ENCODE measurements at places on chromosomes 3 and 15.

DNA sequence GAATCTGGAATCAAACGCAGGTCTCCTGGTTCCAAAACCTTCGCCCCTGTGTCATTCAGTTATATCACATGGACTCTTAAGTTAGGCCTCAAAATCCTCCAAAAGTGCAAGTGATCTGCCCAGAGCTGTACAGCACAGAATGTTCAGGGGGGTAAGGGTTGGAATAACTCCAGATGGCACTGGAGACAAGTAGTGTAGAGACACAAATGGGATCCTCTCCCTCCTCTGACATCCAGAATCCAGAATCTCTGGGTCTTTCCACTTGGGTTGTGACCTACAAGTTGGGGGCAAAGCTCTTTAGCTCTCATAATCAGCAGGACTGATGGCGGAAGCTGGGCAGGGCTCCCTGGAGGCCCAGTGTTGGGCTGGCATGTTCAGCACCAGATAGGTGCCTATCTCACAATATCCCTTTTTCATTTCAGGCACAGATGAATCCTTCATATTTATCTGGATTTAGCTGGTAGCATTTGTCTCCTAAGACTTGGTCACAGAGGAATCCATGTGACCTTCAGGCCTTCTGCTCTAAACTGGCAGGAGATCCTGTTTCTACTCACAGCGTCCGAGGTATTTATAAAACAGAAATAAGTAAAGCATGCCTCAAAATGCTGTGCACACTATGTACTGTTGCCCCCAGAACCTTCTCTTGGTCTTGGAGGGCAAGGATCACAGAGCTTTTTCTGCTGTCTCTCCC lies 15.4 kb downstream of the ABHD2 start:
- no peak for DNase-seq

DNA sequence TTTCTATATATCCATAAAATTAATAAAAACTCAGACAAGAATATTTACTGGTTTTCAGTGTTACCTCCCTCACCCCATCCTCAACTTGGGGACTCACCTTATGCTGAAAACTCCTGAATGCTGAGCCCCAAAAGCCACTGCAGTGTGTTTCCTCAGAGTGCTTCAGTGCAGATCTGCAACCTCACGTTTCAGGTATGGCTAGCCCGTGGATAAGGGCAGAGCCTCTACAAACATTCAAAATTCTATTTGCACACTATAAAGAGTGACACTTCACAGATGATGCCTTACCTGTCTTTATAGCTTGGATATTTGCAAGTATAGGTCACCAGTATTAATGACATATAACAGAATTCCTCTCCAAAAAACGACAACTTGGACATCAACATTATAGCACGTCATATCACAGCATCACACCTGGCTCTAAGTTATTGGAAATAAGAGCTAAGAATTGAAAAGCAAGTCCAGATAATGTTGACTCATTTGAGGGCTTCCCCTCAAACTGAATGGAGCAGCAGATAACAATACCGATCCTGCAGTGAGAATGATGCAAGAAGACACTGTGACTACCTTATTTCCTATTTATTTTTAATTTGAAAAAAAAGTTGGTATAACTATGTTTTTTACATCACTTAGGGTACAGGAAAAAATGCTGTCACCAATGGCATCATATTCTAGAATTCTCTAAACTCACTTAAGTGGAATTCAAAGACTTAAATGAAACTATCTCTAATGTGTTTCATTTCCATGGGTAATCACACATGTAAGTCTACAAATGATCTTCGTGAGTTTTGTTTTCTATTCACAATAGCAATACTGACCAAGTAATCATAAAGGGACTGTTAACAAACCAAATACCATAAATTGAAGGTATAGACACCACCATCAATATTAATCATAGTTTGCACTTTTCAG lies 40.7 kb upstream of the RSL24D1 start:
- DNase-seq, result no peak

GRCh38 chr15:61025308-61025707 lies 203.8 kb downstream of the RORA start:
- DNase-seq, result no peak

GRCh38 chr3:123798550-123798949 lies 85.6 kb downstream of the MYLK start:
- DNase-seq, result no peak

GRCh38 chr3:29697989-29698388 lies 417.1 kb downstream of the RBMS3 start:
- no peak for DNase-seq

DNA sequence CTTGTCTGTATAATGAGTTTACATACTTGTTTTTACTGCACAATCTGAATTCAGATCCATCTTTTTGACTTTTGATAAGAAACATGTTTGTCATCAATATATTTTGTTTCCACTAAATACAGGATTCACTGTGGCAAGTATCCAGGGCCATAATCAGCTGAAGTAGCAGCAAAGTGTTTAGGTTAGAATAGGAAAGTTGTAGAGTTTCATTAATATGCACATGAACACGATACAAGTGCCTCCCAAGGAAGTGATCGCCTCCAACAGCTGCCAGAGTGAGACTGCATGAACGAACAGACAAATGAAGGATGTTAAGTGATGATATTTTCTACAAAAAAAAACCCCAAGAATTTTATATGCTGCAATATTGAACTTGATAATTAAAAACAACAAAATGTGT lies 204.3 kb downstream of the TBL1XR1 start:
- no peak for DNase-seq

- DNase-seq, result peak; percentile 53
These were observed 21.9 kb downstream of the LTF start for GRCh38 chr3:46442576-46443530.

DNA sequence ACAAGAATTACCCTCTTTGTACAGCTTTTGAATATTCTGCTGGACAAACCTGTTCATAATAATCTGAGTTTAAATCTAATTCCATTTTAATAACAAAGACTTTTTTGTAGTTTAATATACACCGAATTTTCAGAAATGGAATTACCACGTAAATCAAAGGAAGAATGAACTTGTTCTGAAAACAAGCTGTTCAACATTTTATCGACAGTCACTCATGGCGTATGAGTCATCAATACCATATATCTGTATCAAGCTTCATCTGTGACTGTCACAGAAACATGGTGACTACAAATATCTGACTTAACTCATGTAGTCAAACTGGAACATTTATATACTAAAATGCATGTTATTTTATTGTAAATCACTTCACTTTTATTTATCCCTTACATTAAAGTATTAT lies 90.0 kb downstream of the EFL1 start:
- DNase-seq, result no peak

DNA sequence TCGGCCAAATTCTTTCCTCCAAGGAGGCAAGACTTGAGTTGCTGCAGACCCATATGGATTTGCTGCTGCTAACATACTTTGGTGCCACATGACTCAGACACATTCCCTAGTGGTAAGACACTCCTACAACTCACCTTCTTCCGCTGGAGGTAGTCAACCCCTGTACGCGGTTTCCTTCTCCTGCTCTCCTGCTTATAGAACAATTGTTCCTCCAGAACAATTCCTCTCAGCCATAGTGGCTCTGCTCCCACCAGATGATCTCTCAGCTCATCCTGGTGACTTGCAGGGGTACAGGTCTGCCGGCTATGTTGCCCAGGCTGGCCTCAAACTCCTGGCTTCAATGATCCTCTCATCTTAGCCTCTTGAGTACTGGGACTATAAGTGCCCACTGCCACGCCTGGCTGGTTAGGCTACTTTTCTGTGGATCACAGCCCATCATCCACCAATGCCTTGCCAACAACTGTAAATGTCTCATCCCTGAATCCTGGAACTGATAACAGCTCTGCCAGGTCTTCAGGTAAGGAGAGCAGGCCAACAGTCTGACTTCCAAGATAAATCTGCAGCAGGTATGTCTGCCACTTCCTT lies 2.4 kb upstream of the CXCR6 start:
- DNase-seq, result no peak

- DNase-seq, result no peak
These were observed 27.2 kb upstream of the TNFSF10 start for GRCh38 chr3:172550347-172550943.

DNA sequence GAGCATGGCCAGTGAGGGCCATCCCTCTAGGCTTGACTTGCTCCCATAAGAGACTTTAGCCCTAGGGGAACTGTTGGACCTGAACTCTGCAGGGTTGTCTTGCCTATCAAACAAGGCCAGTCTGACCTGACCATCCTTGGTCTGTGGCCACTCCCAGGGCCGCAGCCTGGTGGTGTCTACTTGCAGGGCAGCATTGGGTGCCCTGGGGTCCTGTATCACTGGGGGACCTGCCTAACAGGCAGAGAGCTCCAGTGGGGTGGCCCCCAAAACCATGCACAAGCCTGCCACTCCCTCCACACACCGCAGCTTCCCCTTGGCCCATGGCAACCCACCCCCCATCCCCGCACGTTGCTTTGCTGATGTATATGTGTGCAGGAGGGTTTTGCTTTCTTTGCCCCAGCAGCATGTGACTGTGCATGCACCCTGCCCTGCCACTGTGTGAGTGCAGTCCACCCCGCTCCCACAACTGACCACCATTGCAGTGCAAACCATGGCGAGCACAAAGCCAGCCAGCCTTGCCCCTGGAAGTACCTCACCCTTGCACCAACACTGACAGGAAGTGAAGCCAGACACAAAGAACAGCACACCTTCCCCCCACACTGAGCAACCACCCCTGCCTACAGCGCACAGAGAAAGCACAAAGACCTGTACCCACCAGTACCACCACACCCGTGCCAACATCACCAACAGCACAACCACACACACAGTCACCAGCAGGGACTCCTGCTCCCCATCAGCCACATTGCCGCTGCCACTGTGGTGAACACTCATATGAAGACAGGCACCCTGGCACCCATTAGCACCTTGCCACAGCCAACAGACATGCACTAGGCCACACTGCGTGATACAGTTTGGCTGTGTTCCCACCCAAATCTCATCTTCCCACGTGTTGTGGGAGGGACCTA lies 88.8 kb downstream of the SENP7 start:
- DNase-seq, result no peak

Measured in mucosa of gallbladder (tissue), 1 donor.